ENCODE measurements at places on chromosomes 4 and X.

GRCh38 chr4:80295336-80295735 lies 28.9 kb downstream of the FGF5 start:
- DNase-seq: no peak

GRCh38 chr4:21290562-21290961 lies 590.3 kb downstream of the PACRGL start:
- DNase-seq: no peak

- DNase-seq: no peak
These were observed 43.5 kb downstream of the DDIT4L start for GRCh38 chr4:100146756-100147155.

DNA sequence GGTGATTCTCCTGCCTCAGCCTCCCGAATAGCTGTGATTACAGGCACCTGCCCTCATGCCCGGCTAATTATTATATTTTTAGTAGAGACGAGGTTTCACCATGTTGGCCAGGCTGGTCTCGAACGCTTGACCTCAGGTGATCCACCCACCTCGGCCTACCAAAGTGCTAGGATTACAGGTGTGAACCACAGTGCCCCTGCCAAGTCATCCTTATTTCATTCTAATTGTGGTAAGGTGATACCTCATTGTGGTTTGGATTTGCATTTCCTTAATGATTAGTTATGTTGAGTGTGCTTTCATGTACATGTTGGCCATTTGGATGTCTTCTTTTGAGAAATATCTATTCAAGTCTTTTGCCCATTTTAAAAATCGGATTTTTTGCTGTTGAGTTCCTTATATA lies 93.0 kb downstream of the USP9X start:
- DNase-seq: no peak

Data from GM04503 (cell line).